ENCODE measurements at places on chromosomes 3 and 15. TPM values are rescaled to one million over a fixed set of nuclear protein-coding genes. Genes with fewer than 3 reads are reported as not detected.
A peak's percentile ranks its signal among the peaks of the same experiment; 100 is the strongest.

- DNase-seq = no peak
These were observed 33.7 kb downstream of the UQCC5 start for GRCh38 chr3:52570076-52570475.

GRCh38 chr15:29135702-29136646 is 133.6 kb downstream of the NSMCE3 start:
- DNase-seq = no peak

- DNase-seq = no peak
These were observed 4.3 kb downstream of the BMF start for GRCh38 chr15:40104296-40104864.

FBXW12 gene
- not detected for total RNA-seq

- DNase-seq = no peak
These were observed 570 bp upstream of the NEDD4 start for GRCh38 chr15:55993804-55994560.

DNA sequence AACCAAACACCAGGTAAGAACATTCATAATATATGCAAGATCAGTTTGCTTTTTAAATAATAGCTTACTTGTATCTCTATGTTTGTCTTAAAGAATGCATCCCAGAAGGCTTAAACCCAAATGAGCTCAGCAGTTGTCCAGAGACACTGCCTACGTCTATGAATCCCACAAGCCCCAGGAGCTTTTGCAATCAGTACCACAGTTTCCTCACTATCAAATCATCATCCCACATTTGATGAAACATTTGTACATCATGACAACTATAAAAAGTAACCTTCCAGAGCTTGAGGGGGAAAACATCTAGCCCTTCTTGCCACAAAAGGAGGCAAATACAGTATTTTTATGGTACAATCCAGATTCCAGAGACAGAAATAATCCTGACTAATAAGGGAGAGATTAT is 63.7 kb downstream of the ATP8B4 start:
- no peak for DNase-seq

DNA sequence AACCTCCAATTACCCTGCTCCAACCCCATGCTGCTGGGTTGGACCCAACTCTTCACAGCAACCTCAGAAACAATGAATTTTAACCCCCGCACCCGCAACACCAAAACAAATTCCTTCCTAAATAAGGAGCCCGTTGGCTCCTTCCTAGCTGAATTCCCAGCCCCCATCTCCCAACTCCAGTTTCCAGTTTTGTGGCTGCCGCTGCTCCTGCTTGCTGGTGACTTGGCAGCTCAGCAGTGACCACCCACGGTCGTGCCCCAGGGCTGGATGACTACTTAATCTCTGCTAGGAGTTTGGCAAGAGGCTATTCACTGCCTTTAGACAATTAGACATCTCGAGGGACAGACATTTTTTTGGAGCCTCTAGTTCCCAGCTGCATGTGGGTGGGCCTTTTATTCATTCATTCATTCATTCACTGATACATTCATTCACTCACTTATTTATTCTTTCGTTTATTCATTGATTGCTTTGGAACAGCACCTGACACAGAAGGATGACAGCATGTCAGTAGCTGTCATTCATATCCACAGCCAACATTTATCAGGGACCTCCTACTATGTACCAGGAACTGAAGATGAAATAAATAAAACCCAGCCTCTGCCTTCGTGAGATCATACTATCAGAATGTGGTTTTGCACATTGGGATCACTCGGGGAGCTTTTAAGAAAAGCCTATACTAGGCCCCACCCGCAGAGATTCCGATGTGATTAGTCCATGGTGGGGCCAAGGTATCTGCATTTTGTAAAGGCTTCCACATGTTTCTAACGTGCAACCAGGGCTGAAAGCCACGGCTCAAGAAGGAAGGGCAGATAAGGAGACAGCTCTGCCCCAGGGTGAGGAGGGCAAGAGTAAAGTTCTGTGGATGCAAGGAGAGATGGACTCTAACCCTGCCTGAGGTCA is 256.5 kb downstream of the SHQ1 start:
- DNase-seq = no peak

DNA sequence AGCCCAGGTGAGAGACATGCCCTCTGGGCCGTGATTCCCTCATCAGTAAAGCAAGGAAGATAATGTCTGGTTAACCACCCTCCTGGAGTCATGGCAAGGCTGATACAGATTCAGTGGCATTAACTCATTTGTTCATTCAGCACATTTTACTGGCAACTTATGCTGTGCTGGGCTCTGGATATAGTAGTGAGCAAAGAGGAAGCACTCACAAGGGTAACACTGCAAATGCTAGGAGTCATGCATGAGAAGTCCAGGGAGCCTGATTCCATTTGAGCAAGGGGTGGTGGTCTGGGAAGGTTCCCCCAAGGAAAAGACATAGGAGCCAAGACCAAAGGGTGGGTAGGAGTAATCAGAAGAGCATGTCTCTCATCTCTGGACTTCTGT is 50.2 kb downstream of the SMAD3 start:
- no peak for DNase-seq

DNA sequence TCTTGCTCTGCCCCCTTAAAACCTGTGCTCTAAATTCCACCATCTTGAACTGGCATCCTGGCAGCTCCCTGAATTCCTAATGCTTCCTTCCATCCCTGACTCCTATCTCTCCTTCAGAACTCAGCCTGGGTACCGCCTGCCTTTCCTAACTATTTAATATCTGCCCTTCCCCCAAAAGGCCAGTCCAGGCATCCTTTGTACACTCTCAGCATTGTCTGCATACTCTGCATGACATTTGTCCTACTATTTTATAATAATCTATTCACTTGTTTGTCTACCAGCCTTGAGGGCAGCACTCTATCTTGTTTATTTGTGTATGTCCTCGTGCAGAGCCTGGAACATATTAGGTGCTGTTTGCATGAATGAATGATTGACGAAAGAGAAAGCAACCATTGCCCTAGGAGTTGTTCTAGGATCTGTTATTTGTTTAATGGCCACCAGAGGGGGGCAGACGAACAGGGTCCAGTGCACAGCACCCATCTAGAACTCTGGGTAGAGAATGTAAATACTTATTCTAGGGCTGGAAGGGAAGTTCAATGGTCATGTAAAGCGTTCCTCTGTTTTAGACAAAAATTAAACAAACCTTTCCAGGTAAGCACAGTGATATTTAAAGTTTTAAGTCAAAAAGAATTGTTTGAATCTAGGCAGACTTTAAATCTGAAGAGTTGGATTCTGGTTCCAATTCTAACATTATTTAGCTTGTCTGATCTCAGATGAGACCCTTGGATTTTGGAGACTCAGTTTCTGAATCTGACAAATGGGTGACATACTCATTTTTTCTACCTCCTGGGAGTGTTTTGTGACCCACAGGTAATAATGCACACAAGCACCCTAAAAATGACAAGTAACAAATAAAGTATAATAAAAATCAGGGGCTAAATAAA is 125.8 kb upstream of the GALNT15 start:
- no peak for DNase-seq

- no peak for DNase-seq
These were observed 41.4 kb upstream of the LMCD1 start for GRCh38 chr3:8460050-8460708.

GRCh38 chr3:171200052-171200749 is 173.7 kb upstream of the SLC2A2 start:
- DNase-seq = no peak

DNA sequence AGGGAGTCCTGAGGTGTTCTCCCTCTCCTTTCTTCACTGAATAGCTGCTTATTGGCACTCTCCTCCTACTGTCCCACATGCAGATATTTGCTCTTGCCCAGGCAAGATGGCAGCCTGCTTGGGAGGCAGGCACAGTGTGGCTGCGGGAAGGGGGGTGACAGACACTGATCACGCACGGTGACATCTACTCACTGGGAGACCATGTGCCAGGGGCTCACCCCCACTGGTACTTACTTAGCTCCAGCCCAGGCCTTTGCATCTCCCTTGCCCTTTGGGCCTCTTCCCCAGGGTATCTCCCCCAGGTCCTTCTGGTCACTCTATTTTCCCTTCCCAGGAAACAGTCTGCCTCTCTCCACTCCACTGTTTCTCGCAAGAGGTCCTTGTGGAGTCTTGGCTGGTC is 6.4 kb downstream of the PLA2G4E start:
- DNase-seq = no peak

GRCh38 chr15:86653344-86654197 is 573.9 kb downstream of the AGBL1 start:
- no peak for DNase-seq

OR5K4 gene
- total RNA-seq = not detected

DNA sequence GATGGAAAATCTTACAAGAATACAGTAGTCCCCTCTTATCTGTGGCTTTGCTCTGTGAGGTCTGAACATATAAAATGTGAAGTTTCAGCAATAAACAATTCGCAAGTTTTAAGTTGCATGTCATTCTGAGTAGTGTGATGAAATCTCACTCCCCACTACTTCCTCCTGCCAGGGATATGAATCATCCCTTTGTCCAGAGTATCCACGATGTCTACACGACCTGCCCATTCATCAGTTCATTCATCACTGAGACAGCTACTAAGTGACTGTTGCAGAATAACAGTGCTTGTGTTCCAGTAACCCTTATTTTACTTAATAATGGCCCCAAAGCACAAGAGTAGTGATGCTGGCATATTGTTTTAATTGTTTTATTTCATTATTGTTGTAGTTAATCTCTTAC is 489.2 kb upstream of the UBE2E2 start:
- DNase-seq = peak; percentile 19

RLBP1 gene
- total RNA-seq = not detected

TNFAIP8L3 gene
- 62.5 TPM for total RNA-seq

DUOX1 gene
- total RNA-seq = not detected

GRCh38 chr3:128709038-128709437 is 16.9 kb upstream of the RAB7A start:
- no peak for DNase-seq

SLC2A2 gene
- total RNA-seq = not detected

DNA sequence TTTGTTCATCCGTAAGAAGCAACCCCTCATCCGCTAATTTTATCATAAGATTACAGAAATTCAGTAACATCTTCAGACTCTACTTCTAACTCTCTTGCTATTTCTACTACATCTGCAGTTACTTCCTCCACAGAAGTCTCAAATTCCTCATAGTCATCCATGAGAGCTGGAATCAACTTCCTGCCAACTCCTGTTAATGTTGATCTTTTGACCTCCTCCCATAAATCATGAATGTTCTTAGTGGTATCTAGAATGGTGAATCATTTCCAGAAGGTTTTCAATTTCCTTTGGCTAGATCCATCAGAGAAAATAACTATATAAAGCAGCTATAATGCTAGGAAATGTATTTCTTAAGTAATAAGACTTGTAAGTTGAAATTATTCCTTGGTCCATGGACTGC is 115.1 kb downstream of the TAFA4 start:
- no peak for DNase-seq

NLGN1 gene
- total RNA-seq = 49.3 TPM

- no peak for DNase-seq
These were observed 402.8 kb upstream of the RARB start for GRCh38 chr3:25025236-25025635.

DNA sequence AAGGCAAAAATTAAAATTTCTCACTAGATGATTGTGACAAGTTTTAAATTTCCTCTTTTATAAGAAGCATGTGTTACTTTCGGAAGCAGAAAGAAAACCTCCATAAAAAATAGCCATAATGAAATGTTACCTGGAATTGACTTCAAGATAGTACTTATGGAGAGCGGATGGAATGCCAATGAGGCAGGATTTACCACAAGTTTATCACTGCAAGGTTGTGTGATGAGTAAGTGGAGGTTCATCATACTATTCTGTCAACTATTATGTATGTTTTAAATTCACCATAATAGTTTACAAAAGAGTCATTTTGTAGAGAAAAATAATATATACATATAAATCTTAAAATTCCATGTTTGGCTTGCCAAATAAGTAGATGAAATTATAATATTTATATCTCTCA is 230.3 kb downstream of the SCAPER start:
- DNase-seq = no peak

DNA sequence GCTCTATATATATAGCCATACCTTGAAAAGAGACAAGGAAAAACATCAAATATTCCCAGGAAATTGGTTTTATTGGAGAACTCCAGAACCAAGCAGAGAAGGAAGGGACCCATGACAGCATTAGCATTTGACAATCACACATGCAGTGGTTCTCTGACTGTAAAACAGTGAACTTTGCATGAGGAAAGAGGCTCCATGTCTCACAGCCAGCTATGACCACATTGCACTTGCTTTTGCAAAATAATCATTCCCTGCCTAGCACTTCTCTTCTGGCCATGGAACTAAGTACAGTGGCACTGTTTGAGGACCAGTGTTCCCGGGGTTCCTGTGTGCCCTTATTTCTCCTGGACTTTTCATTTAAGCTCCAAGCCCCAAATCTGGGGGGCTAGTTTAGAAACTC is 85.5 kb downstream of the TGFBR2 start:
- DNase-seq = no peak

- DNase-seq = no peak
These were observed 84.0 kb upstream of the TRA2B start for GRCh38 chr3:186021673-186022362.

- no peak for DNase-seq
These were observed 489.0 kb downstream of the NTRK3 start for GRCh38 chr15:87767516-87767915.

PYGO1 gene
- total RNA-seq = 0.28 TPM

DNA sequence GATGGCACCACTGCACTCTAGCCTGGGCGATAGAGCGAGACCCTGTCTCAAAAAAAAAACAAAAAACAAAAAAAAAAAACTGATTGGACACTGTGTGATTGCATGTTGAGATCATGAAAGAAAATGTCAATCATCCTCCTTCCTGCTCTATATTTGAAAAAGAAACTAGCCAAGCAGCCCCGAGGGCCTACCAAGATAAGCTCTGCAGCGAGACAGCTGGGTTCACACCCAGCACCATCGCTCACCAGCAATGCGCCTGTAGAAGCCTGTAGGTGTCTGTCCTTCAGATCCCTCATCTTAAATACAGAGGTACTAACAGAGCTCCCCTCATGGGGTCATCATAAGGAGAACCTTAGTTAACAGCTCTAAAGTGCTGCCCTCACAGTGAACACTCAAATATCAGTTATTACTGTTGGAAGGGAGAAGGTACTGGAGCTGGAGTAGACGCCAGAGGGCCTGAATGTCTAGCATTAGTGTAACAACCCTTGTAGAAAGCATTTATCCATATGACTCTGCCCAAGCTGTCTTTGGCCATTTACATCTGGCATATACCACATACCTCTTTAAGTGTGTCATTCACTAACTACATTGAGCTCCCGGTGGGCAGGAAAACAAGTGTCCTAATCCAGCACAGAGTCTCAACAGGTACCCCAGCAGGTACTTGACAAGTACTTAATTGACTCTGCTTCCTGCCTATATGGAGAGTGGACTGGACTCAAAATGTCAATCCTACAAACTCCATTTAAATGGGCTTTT is 22.9 kb downstream of the MYLK start:
- no peak for DNase-seq

PCLAF gene
- 49.8 TPM for total RNA-seq
